ELR (cell line): ENCODE measurements at places on chromosomes 16 and 17.

DNA sequence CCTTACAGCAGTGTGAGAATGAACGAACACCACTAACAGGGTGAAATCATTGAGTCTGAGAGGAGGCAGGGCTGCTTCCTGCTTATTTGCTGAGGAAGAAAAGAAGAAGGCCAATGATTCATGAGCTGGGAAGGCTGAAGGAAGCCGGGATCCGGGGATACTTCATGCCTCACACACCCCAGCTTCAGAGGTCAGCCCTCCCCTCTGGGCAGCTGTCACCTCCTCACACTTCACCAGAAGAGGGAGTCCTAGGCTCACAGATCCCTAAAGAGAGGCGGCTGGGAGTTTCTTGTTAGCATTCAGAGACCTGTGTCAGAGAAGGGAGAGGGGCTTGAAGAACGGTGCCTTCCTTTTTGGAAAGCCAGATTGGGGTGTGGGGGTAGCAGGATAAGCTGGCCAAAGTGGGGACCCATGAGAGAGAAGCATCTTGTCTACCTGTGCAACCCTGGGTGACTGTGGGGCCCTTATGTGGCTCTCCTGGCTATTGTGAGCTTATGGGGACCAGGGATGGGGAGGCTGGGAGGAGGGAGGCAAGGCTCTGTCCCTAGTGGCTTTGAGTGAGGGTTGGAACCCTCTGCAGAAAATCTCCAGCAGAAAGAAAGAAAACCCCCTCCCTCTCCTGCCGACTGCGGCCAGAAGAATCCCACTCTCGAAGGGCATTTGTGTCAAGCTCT, 94.6 kb downstream of the RGS9 start:
- peak; percentile 96 for DNase-seq

DNA sequence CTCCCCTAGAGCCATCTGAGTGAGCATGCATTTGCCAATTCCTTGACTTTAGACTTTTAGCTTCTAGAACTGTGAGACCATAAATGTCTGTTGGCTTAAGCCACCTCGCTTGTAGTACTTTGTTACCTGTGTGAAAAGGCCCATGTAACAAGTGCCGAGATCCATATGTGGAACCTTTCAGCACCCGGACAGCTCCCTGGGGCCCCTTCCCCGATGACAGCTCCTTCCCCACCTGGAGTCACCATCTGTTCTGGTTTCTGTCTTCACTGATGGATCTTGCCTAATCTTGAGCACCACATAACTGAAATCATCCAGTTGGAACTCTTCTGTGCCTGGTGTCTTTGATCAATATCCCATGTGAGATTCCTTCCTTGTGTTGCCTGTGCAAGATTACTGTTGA, 78.9 kb upstream of the EEF2KMT start:
- DNase-seq = no peak

GRCh38 chr16:84862804-84863480, 43.2 kb downstream of the CRISPLD2 start:
- DNase-seq = no peak

- no peak for DNase-seq
Observed at GRCh38 chr17:80673152-80673920, 128.7 kb downstream of the RPTOR start.

DNA sequence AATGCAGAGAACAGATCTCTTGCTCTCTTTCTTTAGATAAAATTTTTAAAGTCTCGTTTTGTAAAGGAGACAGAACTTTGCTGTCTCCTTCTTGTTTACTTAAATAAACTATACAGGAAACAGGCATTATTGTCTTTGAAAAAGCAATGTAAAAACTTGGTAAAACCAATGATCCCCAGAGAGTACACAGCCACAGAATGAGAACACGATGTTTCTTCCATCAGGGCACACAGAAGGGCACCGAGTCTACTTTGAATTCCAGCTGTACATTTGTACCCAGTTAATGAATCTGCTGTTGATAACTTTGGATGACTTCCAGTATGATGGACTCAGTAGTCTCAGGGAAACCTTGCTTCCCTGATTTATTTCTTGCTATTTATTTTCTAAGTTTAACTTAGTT, 8.1 kb upstream of the TMEM100 start:
- DNase-seq = no peak

- DNase-seq = no peak
Observed at GRCh38 chr16:35732046-35732810, 2272.8 kb downstream of the TP53TG3F start.

GRCh38 chr17:35708149-35708548, 23.3 kb upstream of the RASL10B start:
- no peak for DNase-seq

DNA sequence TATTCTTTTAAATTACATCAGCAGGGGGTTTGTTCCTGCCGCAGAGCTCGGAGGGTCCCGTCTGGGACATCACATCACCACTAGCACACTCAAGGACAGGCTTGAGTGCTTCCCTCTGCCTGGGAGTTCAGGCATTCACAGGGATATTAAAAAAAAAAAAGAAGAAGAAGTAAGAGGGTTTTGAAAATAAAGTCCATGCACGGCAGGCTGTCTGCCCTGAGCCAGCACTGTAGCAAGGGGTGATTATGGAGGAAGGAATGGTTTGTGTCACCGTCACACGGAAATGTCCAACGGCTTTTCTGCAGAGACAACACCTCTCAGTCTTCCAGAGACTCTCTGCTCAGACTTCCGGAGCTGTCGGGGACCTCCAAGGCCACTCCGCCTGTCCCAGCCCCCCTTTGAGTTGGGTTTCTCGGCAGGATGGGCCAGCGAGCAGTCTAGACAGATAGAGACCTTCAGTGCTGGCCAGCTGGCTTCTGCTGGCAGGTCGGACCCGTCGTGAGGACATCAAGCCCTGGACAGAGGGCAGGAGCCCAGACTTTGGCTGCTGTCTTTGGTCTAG, 33.6 kb downstream of the MEOX1 start:
- DNase-seq = no peak

DNA sequence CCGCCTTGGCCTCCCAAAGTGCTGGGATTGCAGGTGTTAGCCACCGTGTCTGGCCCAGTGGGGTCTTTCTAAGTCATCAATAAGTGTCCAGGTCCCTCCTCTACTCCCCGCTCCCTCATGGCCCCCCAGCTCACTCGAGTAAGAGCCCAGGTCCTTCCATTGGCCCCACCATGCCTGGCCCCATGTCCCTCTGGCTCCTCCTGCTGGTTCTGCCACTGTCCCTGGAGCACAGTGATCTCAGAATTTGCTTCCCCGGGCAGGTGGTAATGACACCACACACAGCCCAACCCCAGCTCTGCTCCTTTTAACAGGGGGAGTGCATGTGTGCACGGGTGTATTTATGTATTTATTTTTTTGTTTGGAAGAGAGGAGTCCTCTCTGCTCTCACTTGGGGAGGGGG, 19.6 kb downstream of the MGAT5B start:
- peak; percentile 34 for DNase-seq

- DNase-seq = no peak
Observed at GRCh38 chr16:4920826-4921225, 16.1 kb downstream of the PPL start.

DNA sequence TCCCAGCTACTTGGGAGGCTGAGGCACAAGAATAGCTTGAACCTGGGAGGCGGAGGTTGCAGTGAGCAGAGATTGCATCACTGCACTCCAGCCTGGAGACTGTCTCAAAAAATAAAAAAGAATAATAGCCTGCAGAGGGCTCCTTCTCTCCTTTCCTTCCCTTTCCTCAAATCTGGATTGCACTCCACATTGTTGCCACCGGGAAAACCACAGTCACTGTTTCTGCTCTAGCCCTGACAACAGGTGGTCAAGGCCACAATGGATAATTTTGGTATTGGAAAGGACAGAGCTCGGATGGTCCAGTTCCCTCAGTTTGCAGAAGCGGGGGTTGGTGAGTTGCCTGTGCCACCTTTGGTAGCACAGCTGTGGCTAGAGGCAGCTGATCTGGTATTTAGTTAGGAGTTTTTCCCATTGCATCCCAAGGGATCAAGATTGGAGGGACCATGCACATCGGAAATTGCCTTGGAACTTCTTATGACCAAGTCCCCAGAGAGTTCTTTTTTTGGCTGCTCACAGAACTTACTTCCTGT, 44.7 kb upstream of the PRSS54 start:
- peak; percentile 54 for DNase-seq

DNA sequence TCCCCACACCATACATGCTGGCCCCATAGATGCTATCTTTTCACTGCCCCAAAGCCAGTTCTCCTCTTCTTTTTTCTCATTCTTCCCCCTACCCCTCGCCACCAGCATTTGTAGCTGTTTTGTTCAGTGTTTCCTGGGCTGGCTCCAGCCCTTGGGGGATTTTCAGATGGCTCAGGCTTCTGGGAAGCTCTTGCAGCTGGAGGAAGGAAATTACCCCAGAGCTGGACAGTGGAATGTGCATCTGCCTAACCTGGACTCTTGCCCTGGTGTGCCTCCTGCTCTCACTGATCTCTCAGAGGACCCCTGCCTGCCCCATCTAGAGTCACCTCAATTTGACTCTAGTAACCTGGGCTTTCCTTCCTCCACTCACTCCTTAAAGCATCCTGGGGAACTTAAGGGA, 82.8 kb downstream of the MYH13 start:
- no peak for DNase-seq

DNA sequence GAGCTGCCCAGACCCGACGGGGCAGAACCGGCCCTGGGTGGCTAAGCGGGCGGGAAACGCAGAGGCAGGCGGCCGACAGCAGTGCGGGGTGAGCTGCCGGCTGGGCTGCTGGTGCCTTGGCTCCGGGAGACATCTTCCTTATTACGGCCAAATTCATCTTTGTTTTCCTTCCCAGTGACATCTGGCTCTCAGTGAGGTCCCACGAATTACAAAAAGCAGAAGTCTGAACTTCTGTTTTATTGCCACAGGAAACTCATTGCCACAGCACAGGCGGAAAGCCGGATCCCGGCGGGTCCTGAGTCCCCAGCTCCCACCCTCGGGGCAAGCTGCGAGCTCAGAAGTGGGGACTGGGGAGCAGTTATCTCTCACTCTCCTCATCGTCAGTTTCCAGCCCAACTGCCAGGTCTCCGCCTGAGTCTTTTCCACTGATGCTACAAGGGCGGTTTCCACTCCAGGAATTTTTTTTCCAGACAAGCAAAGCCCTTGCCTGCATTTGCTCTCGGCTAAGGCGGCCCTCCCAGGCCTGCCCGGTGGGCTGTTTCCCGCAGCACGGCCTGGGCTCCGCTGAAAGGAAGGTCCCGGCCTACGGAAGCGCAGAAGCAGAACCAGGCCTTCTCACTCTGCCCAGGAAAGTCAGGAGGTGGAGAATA, 40.3 kb downstream of the CBFA2T3 start:
- DNase-seq = no peak

GRCh38 chr17:51407576-51407975, 147.2 kb downstream of the UTP18 start:
- DNase-seq = no peak

DNA sequence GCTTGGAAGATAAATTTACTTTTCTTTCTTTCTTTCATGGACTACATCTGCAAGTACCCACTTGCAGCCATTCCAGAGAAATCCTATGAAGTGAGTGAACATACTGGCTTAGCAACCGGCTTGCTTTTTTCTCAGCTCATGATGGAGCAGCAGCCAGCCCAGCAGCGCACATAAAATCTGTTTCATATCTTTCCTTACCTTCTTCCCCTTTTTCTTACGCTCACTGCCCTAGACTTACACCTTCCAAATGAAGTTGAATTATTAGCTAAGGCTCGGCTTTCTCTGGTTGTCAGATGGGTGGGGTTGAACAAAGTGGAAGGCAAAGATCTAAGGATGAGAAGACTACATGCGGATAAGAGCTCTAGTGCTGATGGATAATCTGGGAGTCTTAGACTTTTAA, 13.9 kb upstream of the ABCA8 start:
- no peak for DNase-seq
